Spinal cord (tissue), 10 donors: ENCODE measurements at places on chromosomes 2 and 18. TPM values are rescaled to one million over a fixed set of nuclear protein-coding genes. Genes with fewer than 3 reads are reported as not detected.

Gene IFIH1
- 9.3 TPM for total RNA-seq

Gene CD226
- 2.2 TPM for total RNA-seq

Gene CCDC68
- total RNA-seq: 12.6 TPM

Gene CEBPZ
- total RNA-seq: 47.9 TPM

Gene GALNT5
- 7.6 TPM for total RNA-seq

Gene MRO
- 11.5 TPM for total RNA-seq

DNA sequence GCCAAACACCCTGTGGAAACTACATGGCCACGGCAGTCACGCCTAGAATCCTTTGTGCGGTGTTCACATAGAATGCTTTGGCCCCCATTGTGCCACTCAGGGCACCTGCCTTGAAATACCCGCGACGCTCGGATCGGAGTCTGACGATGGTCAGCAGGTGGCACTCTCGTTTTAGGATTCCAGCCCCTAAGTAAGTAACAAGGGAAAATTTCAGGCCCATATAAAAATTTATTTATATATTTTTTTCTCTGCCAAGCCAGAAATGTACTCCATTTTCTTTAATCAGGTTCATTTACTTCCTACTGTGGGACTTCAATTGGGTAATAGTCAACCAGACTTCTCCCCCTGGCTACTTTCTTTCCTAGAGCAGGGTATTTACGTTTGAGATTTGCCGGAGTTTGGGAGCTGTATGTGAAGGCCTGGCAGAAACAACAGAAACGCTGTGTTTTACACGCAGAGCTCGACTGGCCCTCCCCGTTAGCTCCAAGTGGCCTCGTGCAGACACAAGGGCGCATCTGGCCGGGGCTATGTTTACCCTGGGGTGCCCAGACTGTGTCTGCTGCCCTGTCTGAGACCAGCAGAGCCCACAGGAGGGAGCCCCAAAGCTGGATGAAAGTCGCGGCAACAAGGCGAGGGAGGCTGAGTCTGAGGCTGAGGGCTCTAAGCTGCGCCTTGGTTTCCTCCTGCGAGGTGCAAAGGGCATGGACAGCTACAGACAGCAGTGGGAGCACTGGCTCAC, 41.6 kb downstream of the LRRC30 start:
- peak; percentile 56 for DNase-seq

DNA sequence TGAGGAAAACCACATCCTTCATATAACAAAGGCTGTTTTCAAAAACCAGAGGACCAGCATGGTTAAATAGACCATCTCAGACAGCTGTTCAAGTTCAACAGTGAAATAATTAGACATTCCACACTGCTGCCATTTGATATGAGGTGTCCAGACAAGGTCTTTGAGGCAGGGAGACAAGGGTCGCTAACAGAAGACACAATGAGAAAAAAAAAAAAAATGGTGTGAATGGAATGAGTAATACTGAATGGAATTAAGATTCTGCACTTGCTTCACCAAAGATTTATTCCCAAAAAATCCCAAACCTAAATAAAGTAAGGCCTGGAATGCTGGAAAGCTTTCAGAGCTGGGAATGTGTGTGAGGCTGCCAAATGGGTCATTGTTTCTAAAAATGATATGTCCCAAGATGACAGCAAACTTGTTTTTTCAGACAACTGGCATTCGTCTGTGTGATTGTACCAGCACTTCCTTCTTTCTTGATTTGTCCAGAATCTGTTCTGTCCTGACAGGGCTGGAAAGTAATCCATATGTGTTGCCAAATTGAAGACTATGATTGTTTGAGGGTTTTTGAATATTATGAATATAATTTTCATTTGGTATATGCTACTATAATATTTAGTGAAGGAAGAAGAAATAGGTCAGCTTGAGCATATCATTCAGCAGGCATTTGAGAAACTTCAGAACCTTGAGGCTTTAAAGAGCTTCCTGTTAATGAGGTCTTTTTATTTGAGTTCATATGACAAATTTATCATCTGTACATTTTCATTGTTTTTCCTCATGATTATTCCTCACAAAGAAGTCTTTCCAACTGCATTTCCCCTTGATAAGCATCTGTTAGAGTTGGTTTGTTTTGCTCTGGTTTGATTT, 85.2 kb upstream of the ITGA4 start:
- DNase-seq: no peak

DNA sequence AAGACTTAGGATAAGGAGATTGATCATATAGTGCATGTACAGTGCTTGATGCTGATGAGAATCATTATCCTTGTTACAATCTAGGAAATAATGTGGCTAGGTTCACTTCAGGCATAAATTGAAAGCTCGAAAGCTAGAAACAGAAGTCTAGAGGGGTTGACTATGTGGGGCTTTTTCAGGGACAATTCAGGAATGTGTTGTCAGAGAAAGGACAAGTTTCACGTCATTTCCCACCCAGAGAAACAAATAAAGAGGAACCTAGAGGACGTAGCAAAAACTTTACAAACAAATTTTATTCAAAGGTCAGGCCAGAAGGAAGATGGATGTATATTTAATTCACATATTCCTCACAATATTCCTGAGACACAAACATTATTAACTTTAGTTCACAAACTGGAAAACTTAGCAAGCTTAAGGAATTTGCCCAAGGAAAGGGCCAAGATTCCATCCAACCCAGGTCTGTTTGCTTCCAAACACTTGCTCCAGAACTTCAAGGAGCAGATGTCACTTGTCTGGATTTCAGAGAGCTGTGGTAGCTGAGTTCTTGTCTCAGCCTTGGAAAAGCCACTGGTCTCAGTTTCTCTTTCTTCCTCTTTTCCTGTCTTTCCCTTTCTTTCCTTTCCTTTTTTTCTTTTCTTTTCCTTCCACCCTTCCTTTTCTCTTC, 7.4 kb downstream of the CYRIA start:
- no peak for DNase-seq

DNA sequence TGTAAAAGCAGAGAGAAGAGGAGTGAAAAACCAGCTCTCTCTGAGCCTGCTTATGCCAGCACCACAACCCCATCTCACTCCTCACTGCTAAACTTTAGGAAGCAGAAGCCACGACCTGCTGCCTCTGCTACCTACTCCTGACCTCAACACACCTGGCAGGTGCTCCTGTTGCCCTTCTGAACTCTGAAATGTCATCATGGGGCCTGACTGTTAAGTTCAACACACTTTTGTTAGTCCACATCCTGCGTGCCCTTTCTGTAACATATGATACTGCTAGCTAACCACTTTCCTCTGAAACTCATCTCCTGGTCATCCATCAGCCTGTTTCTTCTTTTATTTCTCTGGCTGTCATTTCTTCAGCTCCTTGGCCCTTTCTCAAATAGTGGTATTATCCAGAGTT, 118.1 kb downstream of the EPB41L3 start:
- no peak for DNase-seq

- no peak for DNase-seq
Observed at GRCh38 chr2:158973116-158973956, 4.9 kb downstream of the TANC1 start.

DNA sequence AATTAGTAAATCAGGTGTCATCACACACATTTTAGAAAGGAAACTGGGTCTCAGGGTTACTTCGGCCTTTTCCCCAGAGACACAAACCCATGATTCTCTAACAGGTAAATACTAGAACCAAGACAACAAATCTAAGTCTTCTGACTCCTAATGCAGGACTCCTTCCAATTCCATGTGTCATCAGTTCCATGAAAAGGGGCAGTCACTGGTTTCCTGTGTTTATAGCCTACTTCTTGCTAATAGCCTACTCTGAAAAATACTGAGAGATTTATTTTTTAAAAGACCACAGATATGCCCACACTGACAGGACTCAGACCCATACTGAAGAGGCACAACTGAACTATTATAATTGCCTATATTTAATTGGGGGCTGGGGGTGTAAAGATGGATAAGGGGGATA, 33.0 kb downstream of the RAB1A start:
- DNase-seq: no peak

DNA sequence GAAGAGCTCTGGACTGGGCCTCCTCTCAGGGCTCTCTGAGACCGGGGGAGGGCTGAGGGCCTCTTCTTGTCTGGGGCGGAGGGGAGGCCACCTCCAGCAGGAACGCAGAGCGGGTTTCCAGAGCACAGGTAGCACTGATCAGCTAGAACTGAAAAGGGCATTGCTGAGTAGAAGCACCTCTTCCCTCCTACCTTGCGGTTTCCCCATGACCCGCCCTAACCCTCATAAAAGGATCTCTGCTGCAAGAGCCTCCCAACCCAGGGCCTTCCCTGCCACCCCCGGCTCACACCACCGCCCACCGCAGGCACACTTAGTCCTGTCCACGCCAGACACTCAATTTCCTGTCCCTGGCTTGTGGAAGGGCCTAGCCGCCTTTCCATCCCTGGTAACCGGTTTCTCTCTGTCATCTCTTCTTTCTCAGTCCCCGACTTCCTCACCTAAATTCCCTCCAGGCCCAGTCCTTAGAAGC, 966 bp downstream of the ADCY3 start:
- DNase-seq: no peak

- DNase-seq: no peak
Observed at GRCh38 chr2:141967503-141967902, 163.3 kb downstream of the LRP1B start.

- DNase-seq: no peak
Observed at GRCh38 chr2:70960833-70961647, 17.4 kb upstream of the ANKRD53 start.

- no peak for DNase-seq
Observed at GRCh38 chr2:30272761-30273573, 41.6 kb downstream of the LBH start.

DNA sequence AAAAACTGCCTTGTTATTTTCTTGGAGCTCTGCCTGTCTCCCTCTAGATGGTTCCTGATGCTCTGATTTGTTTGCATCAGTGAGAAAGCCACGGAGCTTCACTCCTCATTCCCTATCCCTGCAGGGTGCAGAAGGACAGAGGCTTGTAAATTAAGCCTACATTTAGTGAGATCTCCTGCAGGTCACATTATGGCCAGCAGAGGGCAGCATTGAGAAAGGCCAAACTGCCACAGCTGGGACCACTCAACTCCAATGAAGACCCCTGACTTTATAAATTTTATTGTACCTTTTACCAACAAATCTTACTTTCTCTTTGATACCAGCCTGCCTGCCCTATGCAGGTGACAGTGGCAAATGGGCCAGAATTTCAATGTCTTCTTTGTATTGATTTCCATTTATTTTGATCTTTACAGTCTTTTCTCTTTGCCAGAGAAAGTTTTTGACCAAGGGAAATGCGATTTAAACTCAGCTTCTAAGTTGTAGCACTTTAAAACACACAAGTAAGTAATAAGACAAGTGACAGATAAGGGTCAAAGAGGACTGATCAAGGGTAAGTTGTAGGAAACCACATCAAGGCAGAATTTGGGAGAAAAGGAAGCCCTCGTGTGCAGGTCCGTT, 1029.1 kb upstream of the KLHL29 start:
- no peak for DNase-seq

DNA sequence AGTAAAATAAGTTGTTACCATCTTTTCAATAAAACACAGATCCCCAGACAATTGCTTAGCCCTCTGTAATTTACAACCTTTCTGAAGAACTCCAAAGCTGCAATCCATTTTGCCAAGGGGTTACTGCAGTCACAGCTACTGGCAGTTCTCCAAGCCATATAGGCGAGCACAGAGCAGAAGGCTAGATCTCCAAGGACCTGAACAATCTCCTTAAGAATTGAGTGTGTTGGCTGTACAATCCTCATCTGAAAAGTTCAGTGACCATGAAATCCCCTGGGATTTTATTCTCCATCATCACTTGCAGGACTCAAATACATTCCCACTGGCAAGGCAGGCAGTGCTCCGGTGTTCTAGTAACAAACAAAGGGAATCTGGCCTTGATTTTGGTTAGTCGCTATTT, 103.9 kb upstream of the LRP1B start:
- peak; percentile 45 for DNase-seq

GRCh38 chr2:215728504-215729065, 284.8 kb downstream of the MREG start:
- no peak for DNase-seq

DNA sequence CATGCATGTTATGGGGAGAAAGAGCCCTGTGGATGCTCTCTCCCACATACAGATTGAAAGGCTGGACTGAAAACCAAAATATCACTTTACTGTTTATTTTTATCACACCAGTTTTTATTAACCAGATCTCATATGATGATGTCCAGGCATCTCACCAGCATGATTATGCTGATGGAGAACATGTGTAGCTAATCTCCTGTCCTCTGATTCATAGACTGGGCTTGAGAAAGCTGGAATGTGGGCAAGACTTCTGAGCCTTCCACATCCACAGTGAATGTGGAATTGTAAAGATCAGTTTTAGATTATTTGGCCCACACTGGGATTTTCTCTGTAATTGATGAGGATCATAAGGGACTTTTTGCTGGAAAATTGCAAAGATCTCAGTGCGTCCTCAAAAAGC, 137.9 kb downstream of the ICOS start:
- DNase-seq: no peak

- DNase-seq: no peak
Observed at GRCh38 chr2:96768083-96768561, 7.4 kb downstream of the CNNM4 start.

GRCh38 chr2:137367361-137367760, 596.9 kb upstream of the HNMT start:
- DNase-seq: no peak

DNA sequence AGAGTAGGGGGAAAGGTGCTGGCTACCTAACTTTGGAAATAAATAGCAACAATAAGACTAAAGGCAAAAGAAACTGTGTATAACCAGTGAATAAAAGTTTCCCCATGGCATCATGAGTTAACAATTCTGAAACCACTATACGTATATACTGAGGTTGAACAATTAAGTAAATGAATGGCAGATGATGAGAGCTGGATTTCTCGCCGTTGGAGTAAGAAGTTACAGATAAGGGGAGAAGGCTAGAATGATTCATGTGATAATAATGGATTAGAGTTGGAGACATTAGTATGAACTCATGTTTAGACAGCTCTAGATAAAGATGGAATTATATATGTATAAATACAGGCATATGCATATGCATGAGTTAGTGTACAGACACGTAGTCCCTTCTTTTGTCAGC, 152.7 kb downstream of the UBR3 start:
- no peak for DNase-seq

- no peak for DNase-seq
Observed at GRCh38 chr2:25853038-25853638, 25.1 kb downstream of the ASXL2 start.

DNA sequence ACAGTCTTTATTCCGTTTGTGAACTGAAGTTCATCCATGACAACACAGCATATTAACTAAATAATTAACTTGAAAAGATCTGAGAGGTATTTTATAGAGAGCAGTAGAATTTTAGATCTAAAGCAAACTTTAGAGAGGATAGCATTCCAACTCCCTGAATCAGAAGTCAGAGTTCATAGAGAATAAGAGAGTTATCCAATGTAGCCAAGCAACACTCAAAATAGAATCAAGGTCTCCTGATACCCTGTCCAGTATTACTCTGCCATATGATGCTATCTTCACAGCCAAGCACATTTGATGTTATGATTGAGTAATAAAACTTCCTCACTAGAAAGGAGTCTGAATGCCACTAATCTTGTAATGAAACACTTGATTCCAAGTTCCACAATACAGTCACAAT, 55.5 kb downstream of the RIT2 start:
- no peak for DNase-seq

DNA sequence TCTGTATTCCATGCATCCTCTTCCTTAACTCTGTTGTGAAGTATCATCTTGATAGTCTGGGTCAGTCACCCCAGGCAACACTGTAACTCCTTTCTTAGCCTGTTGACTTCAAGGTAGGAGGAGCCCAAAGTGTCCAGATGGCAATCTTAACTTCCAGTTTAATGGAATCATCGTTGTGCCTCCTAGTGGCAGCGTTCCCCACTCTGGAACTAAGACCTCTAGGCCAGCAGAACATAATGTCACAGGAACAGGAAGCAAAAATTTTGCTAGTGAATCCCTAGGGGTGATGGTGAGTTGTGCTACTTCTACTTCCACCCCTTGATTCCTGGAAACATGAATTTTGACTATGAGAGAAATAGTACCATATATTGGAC, 11.7 kb downstream of the SGPP2 start:
- DNase-seq: no peak
